ENCODE measurements at places on chromosomes 6 and 20. TPM values are rescaled to one million over a fixed set of nuclear protein-coding genes. Genes with fewer than 3 reads are reported as not detected.

Gene PLN
- not detected for total RNA-seq

Gene RBBP9
- 42.5 TPM for total RNA-seq

Gene MLN
- total RNA-seq, result not detected

Gene MRPS26
- total RNA-seq, result 84.9 TPM

Gene PGC
- not detected for total RNA-seq

Gene ASIP
- total RNA-seq, result not detected

Gene MUC21
- not detected for total RNA-seq

Gene BMP2
- total RNA-seq, result 0.84 TPM

Gene NR2E1
- total RNA-seq, result not detected

Gene TUBB2B
- 26.7 TPM for total RNA-seq

Gene ID4
- total RNA-seq, result 0.10 TPM

Gene KHDC1L
- total RNA-seq, result not detected

Gene SEC23B
- total RNA-seq, result 108 TPM

Gene GPX5
- total RNA-seq, result not detected

Gene PLG
- total RNA-seq, result not detected

Gene DEFB132
- not detected for total RNA-seq

Gene TGM3
- total RNA-seq, result not detected

Gene LKAAEAR1
- 0.48 TPM for total RNA-seq

Gene DPPA5
- total RNA-seq, result not detected

Gene TPD52L1
- 16.8 TPM for total RNA-seq

Gene ABHD16B
- not detected for total RNA-seq

Gene ADAT2
- total RNA-seq, result 4.6 TPM

Gene GSTA3
- total RNA-seq, result not detected

Gene CENPW
- total RNA-seq, result 60.1 TPM

Gene IYD
- total RNA-seq, result not detected

Gene WFDC5
- total RNA-seq, result not detected

Gene PCIF1
- total RNA-seq, result 13.6 TPM

Gene SLC17A9
- total RNA-seq, result 4.8 TPM

Gene MAS1
- total RNA-seq, result not detected

Gene SLC22A16
- total RNA-seq, result not detected

Gene SLC35D3
- not detected for total RNA-seq

Gene SRXN1
- 70.9 TPM for total RNA-seq

Gene PREX1
- total RNA-seq, result 1.3 TPM

Gene ISM1
- total RNA-seq, result 0.39 TPM

Gene RAET1G
- 9.9 TPM for total RNA-seq

Gene CYB5R4
- total RNA-seq, result 22.5 TPM

Gene TTLL9
- total RNA-seq, result not detected

Gene PDRG1
- total RNA-seq, result 11.2 TPM

Gene RAD21L1
- total RNA-seq, result 0.98 TPM

Gene DCDC2
- total RNA-seq, result not detected

All from RPMI7951 (cell line).